Mesendoderm (in vitro differentiated cells): ENCODE measurements at places on chromosomes 5 and 9.
A peak's percentile ranks its signal among the peaks of the same experiment; 100 is the strongest.

GRCh38 chr9:35816708-35817107 lies 1.9 kb upstream of the HINT2 start:
- peak; percentile 74 for DNase-seq

- no peak for DNase-seq
These were observed 41.9 kb downstream of the GLRX start for GRCh38 chr5:95780597-95780996.

DNA sequence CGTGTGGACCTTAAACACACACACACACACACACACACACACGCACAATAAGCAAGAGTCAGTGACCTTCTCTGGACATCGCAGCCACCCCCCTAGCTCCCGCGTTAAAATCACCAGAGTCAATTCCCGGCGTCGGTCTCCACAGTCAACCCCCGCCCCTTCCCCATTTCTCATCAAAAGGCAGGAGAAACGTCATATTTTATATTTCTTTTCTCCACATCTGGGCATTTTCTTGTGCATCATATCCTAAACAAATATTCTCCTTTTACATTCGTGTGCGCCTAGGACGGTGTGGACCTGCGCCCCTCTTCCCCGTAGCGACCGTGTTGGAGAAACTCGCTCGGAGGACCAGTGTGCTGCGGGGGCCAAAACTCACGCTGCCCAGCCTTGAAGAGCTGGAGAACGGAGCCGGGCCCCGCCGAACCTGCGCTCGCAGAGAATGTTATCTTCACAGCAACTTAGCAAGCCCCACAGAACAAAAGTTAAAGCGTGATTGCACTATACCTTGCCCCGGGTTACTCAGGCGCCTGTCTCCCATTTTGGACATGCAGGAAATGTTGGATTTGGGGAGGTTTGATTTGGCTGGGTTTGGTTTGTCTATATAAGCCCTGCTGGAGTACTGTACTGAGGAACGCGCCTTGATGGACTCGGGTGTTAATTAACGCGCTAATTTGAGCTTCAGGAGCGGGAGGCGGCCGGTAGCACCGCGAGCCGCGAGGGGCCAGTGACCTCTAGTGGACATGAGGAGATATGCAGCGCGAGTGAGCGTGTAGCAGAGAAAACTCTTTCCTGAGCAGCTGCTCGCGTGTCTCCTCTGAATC lies 192.4 kb downstream of the MEF2C start:
- peak; percentile 83 for DNase-seq

DNA sequence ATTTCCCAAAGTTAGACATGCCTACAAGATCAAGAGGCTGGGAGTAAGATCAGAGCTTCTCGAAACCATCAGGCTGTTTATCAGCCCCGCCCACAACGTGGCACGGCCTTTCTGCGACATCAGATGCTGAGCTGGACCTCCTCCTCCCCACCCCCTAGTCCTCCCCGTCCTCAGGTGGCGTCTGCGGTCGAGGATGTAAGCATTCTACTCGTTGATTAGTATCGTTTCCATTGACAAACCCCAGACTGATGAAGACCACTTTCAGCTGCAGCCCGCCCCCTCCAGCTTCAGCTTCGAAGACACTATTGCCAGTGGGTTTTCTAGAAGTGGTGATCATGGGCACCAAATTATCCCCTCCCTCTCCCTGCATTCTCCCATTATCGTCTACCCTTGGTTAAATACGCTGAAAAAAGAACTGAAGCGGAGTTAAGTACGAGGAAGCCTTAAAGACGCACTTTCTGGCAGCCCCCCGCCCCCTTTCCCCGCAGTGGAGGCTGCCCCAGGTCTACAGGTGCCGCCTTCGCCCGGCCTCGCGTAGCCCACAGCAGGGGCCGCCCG lies 1.1 kb downstream of the PPIC start:
- peak; percentile 83 for DNase-seq

- peak; percentile 27 for DNase-seq
These were observed 55.4 kb downstream of the HINT1 start for GRCh38 chr5:131109540-131110255.

DNA sequence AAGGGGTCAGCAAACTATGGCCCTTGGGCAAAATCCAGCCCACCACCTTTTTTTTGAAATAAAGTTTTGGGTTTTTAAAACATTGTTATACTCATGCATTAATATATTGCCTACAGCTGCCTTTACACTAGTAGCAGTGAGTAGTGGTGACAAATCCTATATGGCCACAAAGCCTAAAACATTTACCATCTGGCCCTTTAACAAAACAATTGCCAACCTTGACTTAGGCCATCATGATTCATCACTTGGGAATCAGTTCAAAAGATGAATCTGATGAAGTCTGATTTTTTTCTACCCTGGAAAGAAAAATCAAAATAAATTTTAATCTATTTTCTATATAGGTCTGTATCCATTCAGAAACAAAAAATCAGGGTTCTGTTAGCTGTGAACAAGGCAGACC lies 484.9 kb downstream of the BNC2 start:
- DNase-seq: no peak

DNA sequence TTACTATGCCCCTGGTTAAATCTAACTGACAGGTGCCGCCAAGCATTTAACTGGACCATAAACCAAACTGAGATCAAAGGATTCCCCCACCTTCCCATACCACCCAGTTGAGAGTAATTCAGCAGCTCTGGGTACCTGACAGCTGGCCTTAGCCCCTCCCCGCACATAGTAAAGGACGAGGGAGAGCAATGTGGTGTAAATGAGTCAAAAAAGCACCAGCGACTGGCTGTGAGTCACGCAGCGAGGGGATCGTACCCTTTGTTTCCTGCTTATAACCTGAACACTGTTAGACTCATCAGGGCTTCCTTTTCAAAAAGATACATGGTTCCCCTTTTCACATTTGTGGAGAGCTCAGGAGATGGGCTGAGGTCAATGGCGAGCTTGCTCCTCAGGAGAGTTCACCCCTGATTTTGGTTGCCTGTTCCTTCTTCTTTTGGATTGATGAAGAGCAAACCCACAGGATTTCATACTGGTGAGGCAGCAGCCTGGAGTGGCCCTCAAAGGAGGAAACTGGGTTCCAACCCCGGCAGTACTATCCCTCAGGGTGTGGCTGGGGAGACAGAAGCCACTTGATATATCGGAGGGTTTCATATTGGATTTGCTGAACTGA lies 71.5 kb downstream of the ANKRD33B start:
- DNase-seq: no peak

DNA sequence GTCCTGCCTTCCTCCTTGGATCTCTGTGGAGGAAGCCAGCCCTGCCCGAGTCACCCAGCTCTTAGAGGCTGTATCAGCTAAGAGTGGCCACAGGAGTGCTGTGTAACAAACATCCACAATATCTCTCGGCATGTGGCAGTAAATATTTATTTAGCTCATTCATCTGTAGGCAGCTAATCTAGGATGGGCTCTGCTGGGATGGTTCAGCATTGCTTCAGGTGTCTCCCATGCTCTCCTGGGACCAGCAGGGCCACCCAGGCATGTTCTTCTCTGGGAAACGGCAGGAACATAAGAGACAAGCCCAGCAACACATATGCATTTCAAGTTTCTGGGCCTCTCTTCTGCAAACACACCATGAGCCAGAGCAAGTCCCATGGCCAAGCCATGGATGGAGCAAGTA lies 56.1 kb downstream of the HRH2 start:
- no peak for DNase-seq

- DNase-seq: peak; percentile 22
These were observed 252.3 kb upstream of the SLC24A2 start for GRCh38 chr9:20040991-20041696.

- DNase-seq: peak; percentile 31
These were observed 40.0 kb downstream of the AMBP start for GRCh38 chr9:114037961-114038723.

DNA sequence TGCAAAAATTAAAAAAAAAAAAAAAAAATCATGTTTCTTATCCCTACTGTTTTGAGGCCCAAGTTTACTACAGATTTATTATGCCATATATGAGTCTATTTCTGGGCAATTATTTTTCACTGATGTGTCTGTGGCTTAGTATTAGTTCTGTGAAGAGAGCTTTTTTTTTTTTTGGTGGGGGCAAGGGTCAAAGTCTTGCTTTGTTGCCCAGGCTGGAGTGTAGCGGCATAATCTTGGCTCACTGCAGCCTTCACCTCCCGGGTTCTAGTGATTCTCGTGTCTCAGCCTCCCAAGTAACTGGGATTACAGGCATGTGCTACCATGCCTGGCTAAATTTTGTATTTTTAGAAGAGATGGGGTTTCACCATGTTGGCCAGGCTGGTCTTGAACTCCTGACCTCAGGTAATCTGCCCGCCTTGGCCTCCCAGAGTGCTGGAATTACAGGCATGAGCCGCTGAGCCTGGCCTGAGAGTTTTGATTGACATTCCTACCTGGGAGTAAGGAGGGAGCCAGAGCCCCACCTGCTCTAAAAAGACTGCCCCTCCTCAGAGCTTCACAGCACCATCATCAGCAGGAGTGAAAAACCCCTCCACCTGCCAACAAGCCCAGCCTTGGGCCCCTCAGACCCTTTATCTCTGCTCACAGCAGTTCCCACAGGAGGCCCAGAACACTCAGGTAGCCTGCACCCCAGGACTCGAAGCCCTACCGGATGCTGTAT lies 36.1 kb upstream of the JADE2 start:
- DNase-seq: no peak
